ENCODE measurements at places on chromosomes 1 and 21. TPM values are rescaled to one million over a fixed set of nuclear protein-coding genes. Genes with fewer than 3 reads are reported as not detected.

Gene ARID4B
- total RNA-seq, result 35.7 TPM

DNA sequence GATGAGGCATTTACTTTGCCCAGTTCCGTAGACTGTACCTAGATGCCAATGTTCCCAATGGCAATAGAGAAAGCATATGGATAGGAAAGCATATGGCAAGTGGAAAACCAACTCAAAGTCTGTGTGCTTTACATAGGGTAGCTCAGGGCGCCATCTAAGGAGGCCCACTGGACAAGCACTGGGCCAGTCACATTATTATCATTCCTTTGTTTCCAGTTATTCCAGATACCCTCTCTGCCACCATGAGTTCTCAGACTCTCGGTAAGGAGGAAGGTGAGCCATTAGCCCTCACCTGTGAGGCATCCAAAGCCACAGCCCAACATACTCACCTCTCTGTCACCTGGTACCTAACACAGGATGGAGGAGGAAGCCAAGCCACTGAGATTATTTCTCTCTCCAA is 9.8 kb downstream of the CD101 start:
- DNase-seq, result no peak

DNA sequence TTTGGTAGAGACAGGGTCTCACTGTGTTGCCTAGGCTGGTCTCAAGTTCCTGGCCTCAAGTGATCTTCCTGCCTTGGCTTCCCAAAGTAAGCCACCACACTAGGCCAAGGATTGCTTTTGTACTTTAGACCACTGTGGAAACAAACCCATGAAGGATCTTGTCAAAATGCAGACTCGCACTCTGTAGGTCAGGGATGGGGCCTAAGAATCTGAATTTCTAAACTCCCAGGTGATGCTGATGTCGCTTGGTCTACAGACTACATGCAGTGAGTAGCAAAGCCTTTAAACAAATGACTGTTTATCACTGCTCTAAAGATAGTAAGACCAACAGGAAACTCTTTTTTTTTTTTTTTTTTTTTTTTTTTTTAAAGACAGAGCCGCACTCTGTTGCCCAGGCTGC is 54.1 kb upstream of the MUTYH start:
- no peak for DNase-seq

Gene HES2
- 18.2 TPM for total RNA-seq

DNA sequence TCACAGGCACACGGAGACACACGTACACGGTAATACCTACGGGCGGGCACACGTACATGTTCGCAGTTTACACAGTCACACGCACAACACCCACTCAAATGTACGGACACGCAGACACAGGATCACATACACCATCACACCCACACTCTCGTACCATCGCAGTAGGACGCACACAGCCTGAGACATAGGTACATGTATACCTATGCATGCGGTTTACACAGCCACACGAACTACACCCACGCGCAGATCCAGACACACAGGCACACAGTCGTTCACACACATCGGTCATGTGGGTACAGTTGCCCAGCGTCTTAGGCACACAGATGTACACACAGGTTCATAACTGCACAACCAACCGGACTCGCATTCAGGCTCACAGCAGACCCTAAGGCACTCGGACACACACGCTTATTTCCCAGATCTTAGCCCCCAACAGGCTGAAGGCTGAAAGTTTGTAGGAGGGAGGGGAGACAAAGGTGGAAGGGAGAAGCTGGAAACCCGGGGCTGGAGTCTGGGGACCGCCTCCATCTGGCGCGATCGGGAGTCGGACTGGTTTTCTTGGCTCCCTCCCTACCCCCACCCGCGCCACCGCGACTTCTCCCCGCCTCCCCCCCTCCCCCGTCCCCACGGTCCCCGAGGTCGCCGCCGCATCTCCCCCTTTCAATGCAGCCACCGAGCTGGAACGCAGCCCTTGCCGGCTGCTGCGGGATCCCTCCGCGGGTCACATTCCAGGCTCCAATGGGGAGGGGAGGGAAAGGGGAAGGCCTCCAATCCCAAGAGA is 51.9 kb upstream of the SYNC start:
- no peak for DNase-seq

GRCh38 chr1:113247782-113248181 is 142.5 kb upstream of the MAGI3 start:
- DNase-seq, result no peak

Gene SGIP1
- 0.10 TPM for total RNA-seq

Measured in suprapubic skin (tissue), 4 donors.